Kidney tubule cell (primary cell): ENCODE measurements at places on chromosomes 1 and 21.

DNA sequence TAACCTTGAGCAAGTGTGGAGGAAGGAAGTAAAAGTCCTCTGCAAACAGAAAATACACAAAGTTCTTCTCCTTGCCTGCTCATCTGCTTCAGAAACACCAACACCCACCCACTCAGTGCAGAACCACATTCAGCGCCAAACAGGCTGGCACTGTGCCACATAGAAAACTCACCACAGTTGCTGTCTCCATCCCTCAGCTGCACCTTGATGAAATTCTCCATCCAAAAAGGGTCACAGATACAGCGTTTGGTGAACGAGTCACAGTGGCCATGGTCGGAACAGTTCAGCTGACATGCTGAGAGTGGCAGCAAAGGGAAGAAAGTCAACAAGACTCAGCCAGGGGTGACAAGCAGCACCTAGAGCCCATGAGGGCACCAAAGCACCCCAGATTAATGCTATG lies 114.5 kb downstream of the KIAA0319L start:
- no peak for DNase-seq

DNA sequence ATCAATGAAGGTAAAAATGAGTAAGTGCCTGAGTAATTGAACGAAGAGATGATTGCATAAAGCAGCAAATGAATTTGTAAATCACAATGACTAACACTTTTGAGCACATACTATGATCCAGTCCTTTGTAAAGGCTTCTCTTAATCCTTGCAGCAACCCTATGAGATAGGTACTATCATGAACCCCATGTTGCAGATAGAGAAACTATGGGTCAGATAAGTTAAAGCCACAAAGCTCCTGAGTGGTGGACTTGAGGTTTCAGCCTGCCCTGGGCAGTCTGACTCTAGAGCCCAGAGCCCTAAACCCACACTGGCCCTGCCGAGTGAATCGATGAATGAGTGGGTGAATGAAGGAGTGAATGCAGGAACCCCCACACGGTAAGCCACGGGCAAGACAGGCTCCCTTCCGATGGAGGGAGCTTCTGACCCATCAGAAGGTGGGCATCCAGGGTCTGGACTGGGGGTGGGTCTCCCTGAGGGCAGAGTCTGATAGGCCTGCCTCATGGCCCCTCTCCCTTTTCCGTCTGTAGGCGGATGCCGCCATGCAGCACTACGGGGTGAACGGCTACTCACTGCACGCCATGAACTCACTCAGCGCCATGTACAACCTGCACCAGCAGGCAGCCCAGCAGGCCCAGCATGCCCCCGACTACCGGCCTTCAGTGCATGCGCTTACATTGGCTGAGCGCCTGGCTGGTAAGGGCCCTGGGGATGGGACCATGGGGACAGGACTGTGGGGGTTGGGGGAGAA lies 17.0 kb downstream of the DMBX1 start:
- no peak for DNase-seq

- no peak for DNase-seq
Observed at GRCh38 chr1:173477286-173478093, at the start of gene PRDX6. PRDX6 (plus strand) TSS chr1:173477335; CDS start chr1:173477398, 63 bp downstream.

DNA sequence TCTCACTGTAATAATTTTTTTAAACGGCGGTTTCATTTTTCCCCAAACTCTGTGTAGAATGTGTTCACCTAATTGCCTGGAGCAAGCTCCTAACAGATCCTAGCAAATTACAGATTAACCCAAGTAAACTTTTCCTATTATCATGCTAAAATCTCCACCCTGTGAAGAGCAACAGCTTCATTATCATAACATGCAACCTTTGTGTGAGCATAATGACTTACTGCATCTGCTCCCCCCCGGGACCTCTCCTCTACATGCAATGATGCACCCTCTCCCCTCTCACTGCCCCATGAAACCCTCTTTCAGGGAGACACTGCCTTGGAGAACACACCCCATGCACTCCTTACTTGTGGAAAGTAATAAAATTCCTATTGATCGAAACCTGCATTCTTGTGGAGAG lies 717.0 kb upstream of the TMPRSS15 start:
- DNase-seq, result no peak

DNA sequence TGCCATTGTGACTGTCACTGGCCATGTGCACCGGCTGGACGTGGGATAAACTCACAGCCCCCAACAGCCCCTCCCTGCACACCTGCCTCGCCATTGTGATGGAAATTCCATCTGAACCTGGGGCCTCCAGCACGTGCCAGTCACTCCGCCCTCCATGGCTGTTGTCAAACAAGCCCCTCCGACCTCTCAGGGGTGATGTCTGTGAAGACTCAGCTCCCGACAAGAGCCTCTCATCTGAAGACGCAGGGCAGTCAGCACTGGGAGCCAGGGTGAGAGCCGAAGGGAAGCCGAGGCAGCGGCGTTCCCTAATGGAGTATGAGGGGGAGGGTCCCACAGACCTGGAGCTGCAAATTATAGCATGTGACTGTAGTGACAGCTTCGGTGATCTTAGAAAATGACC lies 1.4 kb upstream of the KRTAP10-2 start:
- no peak for DNase-seq
